H9 (cell line): ENCODE measurements at places on chromosomes 3 and 15. TPM values are rescaled to one million over a fixed set of nuclear protein-coding genes. Genes with fewer than 3 reads are reported as not detected.
A peak's percentile ranks its signal among the peaks of the same experiment; 100 is the strongest.

DNA sequence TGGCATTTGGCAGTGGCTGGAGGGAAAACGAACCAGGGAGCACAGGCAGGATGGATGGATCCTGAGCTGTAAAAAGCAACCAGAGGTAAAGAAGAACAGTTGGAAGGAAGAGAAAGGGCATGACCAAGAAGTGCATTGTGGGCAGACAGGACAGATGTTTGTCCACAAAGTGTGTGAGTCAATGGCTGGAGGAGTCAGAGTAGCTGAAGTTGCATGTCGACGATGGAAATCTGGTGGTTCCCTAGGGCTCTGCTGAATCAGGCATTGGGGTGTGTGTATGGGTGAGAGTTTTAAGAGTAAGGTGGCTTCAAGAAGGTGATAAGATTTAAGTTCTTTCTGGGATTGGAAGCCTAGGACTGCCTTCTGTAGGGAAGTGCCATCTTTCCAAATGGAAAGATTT lies 214.0 kb upstream of the BHLHE40 start:
- no peaks in the 10 kb centered on the region for H3K27me3 ChIP-seq
- H3K4me1 ChIP-seq = no peaks in the 10 kb centered on the region
- H3K36me3 ChIP-seq = peaks cover 3% of the 10 kb centered on the region; the same call in 1 of the 2 replicates
- no peak for DNase-seq

DNA sequence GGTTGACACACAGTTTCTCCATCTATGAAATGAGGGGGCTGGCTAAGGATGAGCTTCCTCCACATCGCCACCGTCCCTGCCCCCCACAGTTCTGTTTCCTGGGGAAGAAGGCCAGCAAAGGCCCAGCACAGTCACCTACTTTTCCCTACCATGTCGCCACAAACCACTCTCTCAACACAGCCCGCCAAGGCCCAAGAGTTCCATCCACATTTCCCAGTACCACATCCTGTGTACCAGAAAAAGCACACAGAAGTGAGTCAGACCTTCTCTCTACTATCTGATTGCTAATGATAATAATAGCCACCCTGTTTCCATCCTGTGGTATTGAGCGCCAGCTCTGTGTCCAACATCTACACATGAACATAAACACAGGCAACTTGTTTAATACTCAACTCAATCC lies 30.3 kb upstream of the C15orf39 start:
- H3K4me1 ChIP-seq = peaks cover 4% of the 10 kb centered on the region; the same call in 1 of the 2 replicates
- DNase-seq = no peak
- no peak overlapping the region for H3K27ac ChIP-seq
- H3K36me3 ChIP-seq = peaks cover 5% of the 10 kb centered on the region
- no peak overlapping the region for H3K4me3 ChIP-seq
- H3K27me3 ChIP-seq = no peaks in the 10 kb centered on the region

DNA sequence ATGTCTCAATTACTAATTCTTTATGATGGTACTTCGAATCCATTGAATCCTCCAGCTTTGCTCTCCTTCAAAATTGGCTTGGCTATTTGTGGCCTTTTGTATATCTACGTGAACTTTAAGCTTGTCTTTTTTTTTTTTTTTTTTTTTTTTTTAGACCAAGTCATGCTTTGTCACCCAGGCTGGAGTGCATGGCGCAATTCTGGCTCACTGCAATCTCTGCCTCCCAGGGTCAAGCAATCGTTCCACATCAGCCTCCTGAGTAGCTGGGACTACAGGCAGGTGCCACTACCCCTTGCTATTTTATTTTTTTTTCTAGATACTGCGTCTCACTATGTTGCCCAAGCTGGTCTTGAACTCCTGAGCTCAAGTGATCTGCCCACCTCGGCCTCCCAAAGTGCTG lies 7.7 kb upstream of the DIPK2A start:
- peaks cover 2% of the 10 kb centered on the region; the same call in 1 of the 2 replicates for H3K4me1 ChIP-seq
- DNase-seq = no peak
- H3K4me3 ChIP-seq = no peak overlapping the region
- H3K36me3 ChIP-seq = no peaks in the 10 kb centered on the region; the same call in 1 of the 2 replicates
- H3K27me3 ChIP-seq = no peaks in the 10 kb centered on the region

DNA sequence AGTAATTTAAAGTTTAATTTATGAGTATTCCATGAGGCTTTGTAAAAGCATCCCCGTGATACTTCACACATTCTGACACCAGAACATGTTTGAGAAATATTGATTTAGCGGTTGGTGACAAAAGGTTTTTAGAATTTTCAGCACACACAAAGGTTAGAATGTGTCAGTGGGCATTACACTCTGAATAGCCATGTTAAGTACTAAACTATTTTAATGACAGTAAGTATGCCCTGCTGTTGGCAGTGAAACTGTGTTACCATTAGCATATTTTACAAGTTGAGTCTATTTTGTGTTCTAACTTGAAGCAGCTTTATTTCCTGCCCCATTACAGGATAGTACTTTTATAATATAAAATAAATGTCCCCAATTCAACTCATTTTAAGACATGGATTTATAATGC lies 66.5 kb downstream of the ADAMTSL3 start:
- no peak overlapping the region for H3K4me3 ChIP-seq
- H3K36me3 ChIP-seq = no peaks in the 10 kb centered on the region
- no peaks in the 10 kb centered on the region for H3K4me1 ChIP-seq
- no peak overlapping the region for H3K27ac ChIP-seq
- no peaks in the 10 kb centered on the region for H3K27me3 ChIP-seq
- DNase-seq = no peak

DNA sequence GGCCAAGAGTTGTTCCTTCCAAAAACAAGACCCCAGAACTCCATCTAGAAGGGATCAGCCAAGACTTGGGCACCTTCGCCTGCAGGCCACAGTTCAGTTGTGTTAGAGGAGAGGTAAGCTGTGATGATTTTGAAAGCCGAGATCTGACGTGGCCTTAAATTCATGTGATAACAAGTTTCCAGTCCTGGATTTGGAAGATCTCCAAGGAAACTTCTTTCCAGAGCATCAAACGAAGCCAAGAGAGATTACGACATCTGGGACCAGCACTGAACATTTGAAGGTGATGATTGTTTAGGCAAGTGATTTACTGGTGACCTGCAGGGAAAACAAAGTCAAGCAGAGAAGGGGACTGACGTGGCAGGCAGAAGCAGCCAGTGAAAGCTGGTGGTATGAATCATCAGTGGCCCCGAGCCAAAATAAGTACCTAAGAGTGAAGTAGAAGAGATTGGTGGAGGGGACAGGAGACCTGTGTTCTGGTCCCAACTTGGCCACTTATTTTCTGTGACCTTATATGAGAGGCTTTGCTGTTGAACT lies 339.0 kb upstream of the PROK2 start:
- H3K36me3 ChIP-seq = no peaks in the 10 kb centered on the region
- H3K4me1 ChIP-seq = no peaks in the 10 kb centered on the region
- H3K4me3 ChIP-seq = no peak overlapping the region
- no peaks in the 10 kb centered on the region for H3K27me3 ChIP-seq
- H3K27ac ChIP-seq = no peak overlapping the region

DNA sequence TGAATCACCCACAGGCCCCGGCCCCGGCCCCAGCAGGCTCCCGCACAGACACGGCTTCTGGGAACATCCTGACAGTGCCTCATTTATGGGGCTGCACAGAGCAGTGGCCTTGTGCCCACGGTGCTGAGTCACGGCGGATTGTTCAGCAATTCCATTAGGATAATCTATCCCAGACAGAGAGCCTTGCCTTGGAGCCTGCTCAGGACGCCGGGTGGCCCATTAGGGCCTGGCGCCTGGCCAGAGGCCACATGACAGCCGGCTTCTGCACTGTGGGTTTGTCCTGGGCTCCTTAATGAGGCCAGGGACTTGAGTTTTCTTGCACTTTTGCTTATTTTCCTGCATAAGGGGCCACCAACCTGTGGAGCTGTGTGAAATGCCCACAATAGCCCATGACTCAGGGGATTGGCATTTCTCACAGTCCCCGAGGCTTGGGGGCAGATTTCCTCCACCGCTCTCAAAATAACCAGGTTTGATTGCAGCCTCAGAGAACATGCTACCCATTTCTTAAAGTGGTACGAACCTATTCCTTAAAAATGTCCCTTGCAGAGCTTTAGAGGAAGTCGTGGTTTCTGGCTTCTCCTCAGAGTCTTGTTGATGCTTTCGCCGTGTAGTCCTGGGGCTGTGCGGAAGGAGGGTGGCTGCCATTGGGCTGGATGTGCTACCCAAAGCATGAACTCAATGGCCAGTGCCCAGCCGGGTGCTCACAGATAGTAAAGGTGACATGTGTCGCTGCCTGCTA lies 19.0 kb downstream of the SYNM start:
- DNase-seq = peak; percentile 62
- H3K4me1 ChIP-seq = no peaks in the 10 kb centered on the region; the same call in 1 of the 2 replicates
- no peaks in the 10 kb centered on the region for H3K27me3 ChIP-seq
- H3K27ac ChIP-seq = no peak overlapping the region
- peaks cover 2% of the 10 kb centered on the region; the same call in 2 of the 3 replicates for H3K36me3 ChIP-seq

GRCh38 chr3:127593178-127593577 lies 2.6 kb upstream of the TPRA1 start:
- no peaks in the 10 kb centered on the region for H3K4me1 ChIP-seq
- no peak overlapping the region for H3K27ac ChIP-seq
- no peak overlapping the region; the same call in 2 of the 3 replicates for H3K4me3 ChIP-seq
- no peak for DNase-seq
- no peaks in the 10 kb centered on the region for H3K27me3 ChIP-seq

GRCh38 chr3:184648636-184649035 lies 63.2 kb downstream of the MAGEF1 start:
- DNase-seq = no peak
- no peak overlapping the region for H3K27ac ChIP-seq
- no peaks in the 10 kb centered on the region for H3K27me3 ChIP-seq
- H3K4me3 ChIP-seq = no peak overlapping the region
- H3K4me1 ChIP-seq = no peaks in the 10 kb centered on the region; the same call in 1 of the 2 replicates

DNA sequence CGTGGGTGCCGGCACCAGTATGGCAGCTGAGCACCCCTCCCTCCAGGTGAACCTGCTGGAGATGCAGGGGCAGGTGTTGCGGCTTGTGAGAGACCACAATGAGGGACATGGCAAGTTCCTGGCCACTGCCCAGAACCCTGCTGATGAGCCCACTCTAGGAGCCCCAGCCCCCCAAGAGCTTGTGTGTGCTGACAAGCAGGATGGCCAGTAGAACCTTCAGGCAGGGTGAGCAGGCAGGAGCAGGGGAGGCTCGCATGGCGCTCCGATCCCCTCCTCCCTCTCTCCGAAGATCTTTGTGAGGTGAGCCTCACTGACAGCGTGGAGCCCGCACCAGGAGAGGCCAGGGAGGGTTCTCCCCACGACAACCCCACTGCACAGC lies 29.8 kb downstream of the NGRN start:
- no peak overlapping the region for H3K4me3 ChIP-seq
- no peaks in the 10 kb centered on the region for H3K27me3 ChIP-seq
- H3K27ac ChIP-seq = no peak overlapping the region
- no peak for DNase-seq

The KBTBD8 gene
- total RNA-seq = 16.7 and 19.4 TPM in 2 replicates

The CASR gene
- 0.02 TPM in 1 of 2 replicates, not detected in the other for total RNA-seq

GRCh38 chr15:85407421-85408269 lies 27.2 kb downstream of the AKAP13 start:
- no peak overlapping the region for H3K4me3 ChIP-seq
- H3K27me3 ChIP-seq = no peaks in the 10 kb centered on the region
- H3K4me1 ChIP-seq = no peaks in the 10 kb centered on the region
- no peak for DNase-seq

DNA sequence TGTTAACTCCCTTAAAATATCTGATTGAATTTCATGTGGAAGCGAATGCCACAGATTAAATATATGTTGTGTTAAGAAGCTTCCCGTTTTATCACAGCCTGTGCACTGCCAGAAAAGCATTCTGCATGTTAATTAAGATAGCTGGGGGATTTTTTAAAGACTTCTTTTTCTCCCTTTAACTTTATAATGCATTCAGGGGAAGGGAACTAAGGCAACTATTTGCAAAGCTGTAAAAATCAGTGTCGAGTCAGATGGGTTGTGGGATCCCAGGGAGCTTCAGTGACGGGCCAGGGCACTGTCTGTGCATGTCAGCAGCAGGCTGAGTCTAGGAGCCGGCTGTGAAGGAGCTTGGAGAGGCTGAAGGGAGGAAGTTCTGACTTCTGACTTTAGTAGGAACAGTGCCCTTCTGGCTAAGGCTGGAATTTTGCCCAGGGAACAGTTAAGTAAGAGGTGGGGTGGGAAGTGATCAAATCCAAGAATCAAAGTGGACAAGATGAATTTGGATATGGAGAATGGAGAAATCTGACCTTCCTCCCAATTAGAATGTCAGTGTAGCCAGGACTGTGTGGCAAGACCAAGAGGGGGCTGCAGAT lies 77.7 kb downstream of the ABHD5 start:
- H3K27me3 ChIP-seq = no peaks in the 10 kb centered on the region
- H3K4me3 ChIP-seq = no peak overlapping the region
- no peaks in the 10 kb centered on the region for H3K36me3 ChIP-seq
- no peak overlapping the region for H3K27ac ChIP-seq
- DNase-seq = no peak

The AHSG gene
- 0.13 TPM in 1 of 2 replicates, not detected in the other for total RNA-seq

The RPL4 gene
- 3,988 and 4,137 TPM in 2 replicates for total RNA-seq

The GOLGA8O gene
- total RNA-seq = not detected in 2 replicates

DNA sequence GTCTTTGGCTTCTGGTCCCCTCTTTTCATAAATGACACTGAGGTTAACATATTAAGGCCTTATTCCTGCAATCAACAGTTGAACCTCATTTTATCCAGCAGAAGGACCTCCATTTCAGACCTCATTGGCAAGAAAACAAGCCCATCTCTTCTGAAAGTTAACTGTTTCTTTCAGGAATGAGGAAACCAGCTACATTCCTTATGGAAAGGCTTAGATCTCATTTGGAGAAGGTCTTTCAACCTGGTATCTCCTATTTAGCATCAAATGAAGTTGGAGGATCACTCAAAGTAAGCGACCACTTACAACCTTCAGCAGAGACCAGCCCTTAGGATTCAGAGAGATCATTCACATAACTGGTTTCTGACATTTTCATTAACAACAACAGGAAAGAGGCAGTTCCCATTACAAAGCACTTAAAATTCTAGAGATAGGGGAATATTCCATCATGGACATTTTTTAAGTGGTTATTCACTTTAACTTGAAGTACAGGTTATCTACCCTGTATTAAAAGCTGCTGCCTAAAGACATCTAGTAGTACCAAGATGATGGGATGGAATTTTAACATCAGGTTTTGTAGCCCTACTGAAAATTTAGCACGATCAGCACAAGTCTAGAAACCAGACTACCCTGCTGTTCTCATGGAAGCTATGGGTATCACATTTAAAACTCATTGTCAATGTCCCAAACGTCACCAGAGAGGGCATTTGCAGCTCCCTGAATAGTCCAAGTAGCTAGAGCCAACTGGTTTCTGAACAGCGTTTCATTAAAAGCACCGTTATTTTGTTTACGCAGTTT lies 30.4 kb downstream of the TFRC start:
- no peaks in the 10 kb centered on the region for H3K27me3 ChIP-seq
- DNase-seq = no peak
- H3K4me1 ChIP-seq = no peaks in the 10 kb centered on the region

The ASB14 gene
- not detected in 2 replicates for total RNA-seq

- no peak overlapping the region for H3K4me3 ChIP-seq
- H3K36me3 ChIP-seq = no peaks in the 10 kb centered on the region
Observed at GRCh38 chr3:64398476-64398875, 173.2 kb upstream of the PRICKLE2 start.

The STRIT1 gene
- 0.26 TPM in 1 of 2 replicates, not detected in the other for total RNA-seq

DNA sequence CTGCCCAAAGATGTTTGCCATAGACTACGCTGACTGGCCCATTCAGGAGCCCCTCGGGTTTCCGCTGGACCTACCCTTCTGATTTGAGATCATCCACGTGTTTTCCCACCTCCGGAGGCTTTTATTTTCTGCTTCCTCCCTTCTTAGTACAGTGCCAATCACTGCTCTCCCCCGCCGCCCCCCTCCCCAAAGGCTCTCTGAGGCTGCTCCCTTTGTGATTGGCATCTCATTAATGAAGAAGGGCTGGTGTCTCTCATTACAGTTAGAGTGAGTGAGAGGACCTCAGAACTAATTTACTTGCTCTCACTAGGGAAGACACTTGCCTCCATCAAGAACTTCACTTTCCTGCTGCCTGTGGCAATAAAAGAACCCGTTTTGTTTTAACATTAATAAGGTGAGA lies 284.7 kb upstream of the ICE2 start:
- H3K4me3 ChIP-seq = no peak overlapping the region
- H3K27me3 ChIP-seq = no peaks in the 10 kb centered on the region
- H3K36me3 ChIP-seq = no peaks in the 10 kb centered on the region
- no peak for DNase-seq
- no peak overlapping the region for H3K27ac ChIP-seq
- H3K4me1 ChIP-seq = no peaks in the 10 kb centered on the region
